ENCODE measurements at places on chromosomes 5 and 9.

- no peak for DNase-seq
Observed at GRCh38 chr5:83487155-83487554, 15.6 kb downstream of the VCAN start.

GRCh38 chr5:57411982-57412381 is 70.6 kb downstream of the ACTBL2 start:
- no peak for DNase-seq

DNA sequence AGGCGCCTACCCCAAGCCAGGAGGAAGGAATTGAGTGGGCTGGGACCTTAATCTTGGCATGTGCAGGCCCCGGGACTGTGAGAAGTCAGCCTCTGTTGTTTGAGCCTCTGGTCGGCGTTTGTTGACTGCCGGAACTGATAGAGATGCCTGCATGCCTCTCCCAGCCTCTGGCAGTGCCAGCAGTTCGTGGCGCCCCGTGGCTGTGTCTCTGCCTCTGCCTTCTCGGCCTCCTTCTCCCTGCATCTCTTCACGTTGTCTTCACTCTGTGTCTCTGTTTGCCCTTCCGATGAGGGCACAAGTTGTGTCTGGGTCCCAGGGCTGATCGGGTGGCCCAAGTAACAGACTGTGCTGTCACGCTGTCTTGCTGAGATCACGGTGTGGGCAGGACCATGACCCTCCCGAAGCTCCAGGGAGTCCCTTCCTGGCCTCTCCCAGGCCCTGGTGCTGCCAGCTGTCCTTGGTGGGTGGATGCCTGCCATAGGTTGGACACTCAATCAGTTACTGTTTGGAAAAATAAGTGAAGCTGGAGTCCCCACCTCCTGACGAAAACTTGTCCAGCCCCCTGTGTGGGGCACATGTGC is 133.5 kb upstream of the LPCAT1 start:
- DNase-seq: no peak

DNA sequence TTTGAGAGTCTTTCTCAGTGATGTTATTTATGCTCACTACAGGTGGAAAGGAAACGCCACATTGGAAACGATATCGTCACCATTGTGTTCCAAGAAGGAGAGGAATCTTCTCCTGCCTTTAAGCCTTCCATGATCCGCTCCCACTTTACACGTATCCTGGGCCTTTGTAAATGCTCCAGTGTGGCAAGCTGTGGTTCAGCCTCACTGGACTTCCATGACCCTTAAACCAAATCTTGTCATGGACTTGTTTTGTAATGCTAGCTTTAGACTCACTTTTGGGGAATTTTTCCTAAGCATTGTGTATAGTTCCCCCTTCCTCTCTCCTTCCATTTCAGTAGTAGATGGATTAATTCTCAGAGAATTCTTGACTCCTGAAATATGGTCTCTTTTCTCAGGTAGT is 60.9 kb upstream of the SLC2A8 start:
- no peak for DNase-seq

GRCh38 chr5:82820961-82821845 is 256.0 kb downstream of the TMEM167A start:
- no peak for DNase-seq

- DNase-seq: no peak
Observed at GRCh38 chr5:134813827-134814226, 31.9 kb upstream of the C5orf24 start.

DNA sequence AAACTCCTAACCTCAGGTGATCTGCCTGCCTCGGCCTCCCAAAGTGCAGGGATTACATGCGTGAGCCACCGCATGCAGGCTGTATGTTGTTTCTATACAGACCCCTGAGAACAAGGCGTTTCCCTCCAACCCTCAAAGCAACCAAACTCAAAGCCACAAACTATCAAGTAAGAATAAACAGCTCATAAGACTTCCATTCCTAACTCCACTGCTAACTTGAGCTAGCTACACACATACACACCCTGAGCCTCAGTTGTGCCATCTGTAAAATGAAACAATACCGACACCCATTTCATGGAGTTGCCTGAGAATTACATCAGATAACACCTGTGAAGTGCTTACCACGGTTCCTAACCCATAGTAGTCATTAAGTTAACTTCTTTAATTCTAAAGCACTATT is 70.8 kb downstream of the SERINC5 start:
- no peak for DNase-seq

DNA sequence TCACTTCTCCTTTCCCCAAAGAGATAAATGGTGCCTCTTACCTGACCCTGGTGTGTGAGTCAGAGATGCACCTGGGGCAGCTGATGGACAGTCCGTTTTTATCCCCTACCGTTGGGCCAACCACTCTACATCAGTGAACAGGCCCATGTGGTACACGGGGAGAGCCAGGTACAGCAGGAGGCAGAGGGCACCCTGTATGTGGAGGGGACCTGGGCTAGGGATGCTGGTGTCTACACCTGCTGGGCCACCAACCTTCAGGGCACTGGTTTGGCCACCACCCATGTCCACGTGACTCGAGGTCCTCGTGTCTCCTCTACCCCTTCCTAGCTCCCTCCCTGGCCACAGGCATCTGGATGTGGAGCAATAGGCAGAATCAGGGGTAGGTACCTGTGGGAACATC is 22.7 kb upstream of the ANXA6 start:
- DNase-seq: no peak

DNA sequence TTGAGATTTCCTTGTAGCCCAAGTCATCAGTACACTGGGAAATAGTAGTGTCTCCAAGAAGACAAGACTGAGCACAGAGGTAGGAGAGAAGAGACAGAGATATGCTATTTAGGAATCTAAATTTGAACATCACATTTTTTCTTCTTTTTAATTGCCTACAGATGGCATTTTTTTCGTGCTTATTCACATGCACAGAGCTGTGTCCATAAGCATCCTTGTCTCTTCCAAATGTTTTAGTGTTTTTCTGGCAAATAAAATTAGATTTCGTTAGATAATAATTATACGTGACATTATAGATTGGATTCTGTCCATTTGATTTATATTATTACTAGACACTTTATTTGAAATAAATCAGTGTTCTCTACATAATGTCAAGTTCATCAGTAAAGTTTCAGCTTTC is 80.9 kb downstream of the PRR16 start:
- no peak for DNase-seq

GRCh38 chr9:130530938-130531337 is 48.4 kb upstream of the FUBP3 start:
- DNase-seq: no peak

DNA sequence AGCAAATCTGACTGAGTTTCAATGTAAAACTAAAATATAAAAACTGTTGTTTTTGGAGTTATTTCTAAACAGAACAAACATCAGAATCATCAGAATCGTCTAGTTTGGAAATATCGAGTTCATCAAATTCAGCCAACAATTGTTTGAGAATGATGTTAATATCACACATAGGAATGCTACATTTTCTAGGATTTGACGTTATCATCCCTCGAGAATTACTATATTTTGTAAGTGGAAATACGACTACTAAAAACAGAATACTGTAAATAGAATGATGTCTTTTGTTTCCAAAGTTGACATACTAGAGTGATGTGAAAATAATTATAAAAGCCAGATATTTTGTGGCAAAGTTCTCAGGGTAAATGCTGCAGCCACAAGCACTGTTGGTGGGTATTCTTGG is 805.9 kb downstream of the TLE1 start:
- DNase-seq: no peak

DNA sequence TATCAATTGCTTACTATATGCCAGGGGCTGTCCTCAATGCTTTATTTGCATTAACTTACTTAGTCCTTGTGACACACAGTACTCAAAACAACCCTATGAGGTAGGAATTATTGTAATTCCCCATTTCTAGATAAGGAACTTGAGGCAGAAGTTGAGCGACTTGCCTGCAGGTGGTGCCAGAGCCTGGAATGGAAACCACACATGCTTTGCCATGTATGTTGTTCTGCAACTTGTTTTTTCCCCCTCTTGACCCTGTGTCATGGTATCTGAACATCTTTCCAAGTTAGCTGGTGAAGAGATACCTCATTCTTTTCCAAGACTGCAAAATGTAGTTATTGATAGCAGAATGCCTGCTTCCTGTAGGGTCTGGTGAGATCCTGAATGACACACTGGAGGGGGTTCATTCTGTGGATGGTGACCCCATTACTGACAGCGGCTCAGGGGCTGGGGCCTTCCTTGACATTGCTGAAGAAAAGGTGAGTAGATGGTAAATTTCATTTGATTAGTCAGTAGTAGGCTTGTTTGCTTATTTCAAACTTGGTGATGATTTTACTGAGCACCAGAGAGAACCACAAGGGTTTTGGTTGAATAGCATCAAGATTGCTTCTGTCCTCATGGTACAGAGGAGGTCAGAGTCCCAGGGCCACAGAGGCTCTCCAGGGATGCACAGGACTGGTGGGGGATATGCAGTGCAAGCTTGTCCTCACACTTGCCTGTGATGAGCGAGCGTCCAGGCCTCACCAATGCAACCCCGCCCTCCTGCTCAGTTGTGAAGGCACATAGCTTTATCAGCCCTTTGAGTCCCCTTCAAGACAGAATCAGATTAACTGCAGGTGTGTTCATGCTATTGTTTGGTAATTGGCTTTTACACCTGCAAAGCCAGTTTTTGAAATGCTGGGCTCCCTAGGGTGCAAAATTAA is 57.0 kb downstream of the COL15A1 start:
- DNase-seq: no peak

- no peak for DNase-seq
Observed at GRCh38 chr9:107176436-107177151, 106.5 kb upstream of the RAD23B start.

GRCh38 chr5:103315455-103315854 is 56.9 kb downstream of the MACIR start:
- DNase-seq: no peak

DNA sequence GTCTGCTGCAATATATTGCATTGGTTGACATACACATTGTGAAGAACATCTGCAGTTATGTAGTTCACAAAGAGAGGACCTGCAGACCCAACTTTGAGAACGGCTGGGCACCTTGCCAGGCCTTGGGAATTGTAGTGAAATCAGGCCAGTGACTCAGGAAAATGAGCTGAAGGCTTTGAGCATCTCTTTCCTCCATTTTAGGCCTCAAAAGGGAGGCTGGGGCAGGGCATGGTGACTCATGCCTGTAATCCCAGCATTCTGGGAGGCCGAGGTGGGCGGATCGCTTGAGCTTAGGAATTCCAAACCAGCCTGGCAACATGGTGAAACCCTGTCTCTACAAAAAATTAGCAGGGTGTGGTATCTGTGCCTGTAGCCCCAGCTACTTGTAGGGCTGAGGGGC is 1.4 kb upstream of the IPPK start:
- no peak for DNase-seq

DNA sequence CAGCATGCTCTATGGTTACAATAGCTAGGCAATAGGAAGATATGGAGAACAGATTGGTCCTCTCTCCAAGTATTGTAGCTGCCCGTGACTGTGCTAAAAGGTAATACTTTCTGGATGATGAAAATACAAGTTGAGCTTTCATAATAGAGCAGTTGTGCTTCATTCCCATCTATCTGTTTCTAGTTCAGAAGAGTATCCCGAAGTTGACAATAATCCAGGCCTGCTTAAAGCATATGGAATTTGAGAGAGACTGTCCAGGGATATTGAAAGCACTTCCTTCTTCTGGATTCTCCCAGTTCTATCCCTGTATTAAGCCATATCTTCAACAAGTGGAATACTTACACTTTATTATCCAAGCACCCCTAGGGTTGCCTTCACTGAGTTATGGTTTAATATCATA is 350.4 kb downstream of the EFNA5 start:
- DNase-seq: no peak

DNA sequence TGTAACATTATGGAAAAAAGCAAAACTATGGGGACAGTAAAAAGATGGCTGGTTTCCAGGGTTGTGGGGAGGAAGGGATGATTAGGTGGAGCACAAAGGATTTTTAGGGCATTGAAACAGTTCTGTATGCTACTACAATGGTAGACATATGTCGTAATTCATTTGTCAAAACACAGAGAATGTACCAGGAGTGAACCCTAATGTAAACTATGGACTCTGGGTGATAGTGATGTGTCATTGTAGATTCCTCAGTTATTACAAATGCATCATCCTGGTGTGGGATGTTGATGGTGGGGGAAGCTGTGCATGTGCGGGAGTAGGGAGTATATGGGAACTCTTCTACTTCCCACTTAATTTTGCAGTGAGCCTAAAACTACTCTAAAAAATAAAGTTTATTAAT is 135.0 kb upstream of the GABRP start:
- no peak for DNase-seq

DNA sequence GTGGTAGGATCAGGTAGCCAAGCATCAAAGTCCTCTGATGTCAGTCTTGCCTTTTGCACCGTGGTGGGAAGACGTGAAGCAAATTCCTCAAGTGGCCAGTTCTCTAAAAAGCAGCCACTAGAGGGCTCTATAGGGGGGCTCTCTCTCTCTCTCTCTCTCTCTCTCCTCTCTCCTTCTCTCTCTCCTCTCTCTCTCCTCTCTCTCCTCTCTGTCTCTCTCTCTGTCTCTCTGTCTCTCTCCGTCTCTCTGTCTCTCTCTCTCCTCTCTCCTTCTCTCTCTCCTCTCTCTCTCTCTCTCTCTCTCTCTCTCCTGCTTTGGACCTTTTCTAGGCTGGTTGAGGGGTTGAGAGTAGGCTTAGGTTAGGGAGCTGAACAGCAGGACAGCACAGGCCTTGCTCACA is 13.9 kb upstream of the OSMR start:
- peak; percentile 12 for DNase-seq

- no peak for DNase-seq
Observed at GRCh38 chr9:87876708-87877107, 6.0 kb upstream of the SPATA31E1 start.

- DNase-seq: no peak
Observed at GRCh38 chr9:113364951-113365350, 11.8 kb downstream of the HDHD3 start.

Data from NCI-H187 (cell line).